ENCODE measurements at places on chromosomes 11 and 22. TPM values are rescaled to one million over a fixed set of nuclear protein-coding genes. Genes with fewer than 3 reads are reported as not detected.

- no peaks in the 10 kb centered on the region for H3K36me3 ChIP-seq
- no peaks in the 10 kb centered on the region for H3K4me1 ChIP-seq
- DNase-seq: no peak
- no peak overlapping the region for H3K27ac ChIP-seq
Measured at GRCh38 chr11:7936615-7937014, 4.9 kb downstream of the OR10A3 start.

GRCh38 chr11:124745835-124746620 is 6.0 kb downstream of the VSIG2 start:
- no peaks in the 10 kb centered on the region for H3K36me3 ChIP-seq
- H3K4me3 ChIP-seq: peak overlapping the region; percentile 79
- peaks cover 59% of the 10 kb centered on the region for H3K27me3 ChIP-seq

DNA sequence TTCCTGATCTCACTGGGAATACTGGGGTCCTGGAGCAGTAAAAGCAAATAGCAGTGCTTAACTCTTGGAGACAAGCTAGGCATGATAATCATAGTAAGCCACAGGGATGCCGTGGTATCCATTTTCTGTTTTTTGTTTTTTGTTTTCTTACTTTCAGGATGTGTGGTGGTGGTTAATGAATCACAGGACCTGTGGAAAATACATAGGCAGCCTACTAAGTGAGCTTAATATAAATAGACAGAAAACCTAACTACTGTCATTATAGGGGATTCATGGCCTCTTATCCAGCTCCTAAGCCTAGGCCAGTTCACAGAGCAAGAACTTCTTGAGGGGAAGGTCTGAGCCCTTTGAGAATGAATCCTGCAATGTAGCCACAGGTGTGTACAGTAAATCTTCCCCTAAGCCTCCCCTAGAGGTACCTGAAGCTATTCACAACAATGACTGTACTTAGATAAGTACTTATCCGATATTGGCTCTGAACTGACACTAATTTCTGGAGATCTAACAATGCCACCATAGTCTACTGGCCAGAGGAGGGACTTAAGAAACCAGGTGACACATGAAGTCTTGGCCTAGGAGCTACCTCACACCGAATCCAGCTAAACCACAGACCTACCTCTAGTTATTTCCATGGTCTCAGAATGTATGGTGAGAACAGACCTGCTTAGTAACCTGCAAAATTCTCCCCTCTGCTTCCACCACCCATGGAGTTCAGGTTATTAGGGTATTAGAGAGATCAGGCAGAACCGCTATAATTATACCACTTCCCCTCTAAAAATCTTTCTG is 83.6 kb downstream of the ENTHD1 start:
- no peak overlapping the region for H3K4me3 ChIP-seq
- H3K4me1 ChIP-seq: no peaks in the 10 kb centered on the region
- H3K27me3 ChIP-seq: peaks cover 38% of the 10 kb centered on the region
- H3K27ac ChIP-seq: no peak overlapping the region
- DNase-seq: no peak

DNA sequence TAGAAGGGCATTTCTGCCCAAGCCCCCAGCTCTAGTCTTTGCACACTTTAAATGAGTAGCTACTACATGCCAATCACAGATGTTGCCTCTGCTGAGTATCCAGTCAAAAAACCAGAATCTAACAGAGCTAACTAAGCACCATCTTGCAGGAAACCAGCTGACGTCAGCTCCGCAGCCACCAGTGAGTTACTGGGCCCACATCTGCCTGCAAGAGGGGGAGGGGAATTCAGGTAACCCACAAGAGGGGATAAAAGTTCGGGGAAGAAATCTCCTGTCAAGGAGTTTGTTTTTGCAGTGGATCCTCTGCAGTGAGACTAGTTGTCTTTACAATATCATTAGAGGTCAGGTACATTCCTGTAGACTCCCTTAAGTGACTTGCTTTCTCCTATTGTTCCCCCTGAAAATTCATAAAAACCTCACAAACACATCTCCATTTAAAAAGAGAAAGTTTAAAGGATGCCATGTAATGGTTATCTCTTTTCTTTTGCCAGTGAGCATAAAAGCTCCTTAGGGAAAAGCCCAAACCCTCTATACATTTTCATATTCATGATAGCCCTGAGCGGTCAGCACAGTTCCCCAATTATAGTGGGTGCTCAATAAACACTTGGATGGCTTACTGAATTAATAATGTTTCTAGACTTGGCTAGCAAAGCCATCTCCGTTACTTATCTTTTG is 9.3 kb downstream of the CD44 start:
- H3K27ac ChIP-seq: 0 out of 2 replicates have a peak overlapping the region, but pooled peaks have one; percentile 73
- H3K27me3 ChIP-seq: no peaks in the 10 kb centered on the region
- peak; percentile 16 for DNase-seq
- peaks cover 90% of the 10 kb centered on the region for H3K4me1 ChIP-seq
- no peak overlapping the region for H3K4me3 ChIP-seq
- H3K36me3 ChIP-seq: peaks cover 47% of the 10 kb centered on the region

GRCh38 chr11:56841210-56841810 is 92.8 kb upstream of the OR9G4 start:
- peak; percentile 78 for DNase-seq
- no peak overlapping the region for H3K4me3 ChIP-seq
- H3K27ac ChIP-seq: no peak overlapping the region
- H3K27me3 ChIP-seq: peaks cover 15% of the 10 kb centered on the region
- H3K4me1 ChIP-seq: no peaks in the 10 kb centered on the region

GRCh38 chr11:94673951-94674491 is 94.1 kb upstream of the AMOTL1 start:
- no peak overlapping the region for H3K4me3 ChIP-seq
- H3K27me3 ChIP-seq: no peaks in the 10 kb centered on the region
- no peaks in the 10 kb centered on the region for H3K4me1 ChIP-seq
- no peaks in the 10 kb centered on the region for H3K36me3 ChIP-seq
- H3K27ac ChIP-seq: no peak overlapping the region

DNA sequence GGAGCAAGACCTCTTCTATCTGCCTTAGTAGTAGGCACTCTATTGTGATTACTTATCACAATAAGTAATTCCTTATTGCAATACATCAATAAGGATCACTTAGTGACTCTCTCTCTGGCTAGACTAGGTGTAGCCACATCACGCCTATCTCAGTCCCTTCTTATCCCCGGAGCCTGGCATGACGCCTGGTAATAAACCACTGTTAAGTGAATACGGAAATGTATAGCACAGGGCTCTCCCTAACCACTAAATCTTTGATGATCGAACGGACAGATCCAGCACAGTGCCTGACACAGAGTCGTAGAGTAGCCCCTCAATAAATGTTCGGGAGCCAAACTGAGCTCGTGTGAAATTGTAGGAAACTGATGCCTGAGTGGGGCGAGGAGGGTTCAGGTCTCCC is 143.3 kb downstream of the FBXO7 start:
- no peak overlapping the region for H3K27ac ChIP-seq
- no peak for DNase-seq
- H3K4me3 ChIP-seq: no peak overlapping the region
- no peaks in the 10 kb centered on the region for H3K36me3 ChIP-seq
- no peaks in the 10 kb centered on the region for H3K27me3 ChIP-seq

DNA sequence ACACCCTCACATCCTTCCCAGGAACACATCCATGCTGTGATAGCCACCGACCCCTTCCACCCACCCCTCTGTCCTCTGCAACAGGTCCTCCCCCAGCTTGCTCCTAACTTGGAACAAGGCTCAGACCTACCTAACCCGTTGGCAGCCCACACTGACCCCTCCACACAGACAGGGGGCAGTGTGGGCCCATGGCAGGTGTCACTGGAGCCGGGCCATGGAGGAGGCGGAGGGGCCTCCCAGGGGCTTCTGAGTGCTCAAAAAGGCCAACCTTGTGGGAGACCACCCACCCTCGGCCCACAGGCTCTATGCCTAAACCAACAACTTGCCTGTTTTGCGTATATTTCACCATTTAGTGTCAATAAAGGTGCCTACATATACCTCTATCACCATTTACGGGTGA is 57.0 kb downstream of the CERK start:
- H3K27ac ChIP-seq: no peak overlapping the region
- DNase-seq: no peak
- H3K36me3 ChIP-seq: peaks cover 5% of the 10 kb centered on the region
- peaks cover 12% of the 10 kb centered on the region for H3K4me1 ChIP-seq
- no peaks in the 10 kb centered on the region for H3K27me3 ChIP-seq

RASL10A gene
- total RNA-seq: not detected

MGAT3 gene
- not detected for total RNA-seq

Measured in GM23248 (cell line).